Left cardiac atrium (tissue), 4 donors: ENCODE measurements at places on chromosomes 7 and 10. TPM values are rescaled to one million over a fixed set of nuclear protein-coding genes. Genes with fewer than 3 reads are reported as not detected.

The MYL7 gene
- 20,486 TPM for total RNA-seq

The GNAI1 gene
- 16.0 TPM for total RNA-seq

The TRIM50 gene
- total RNA-seq = 0.56 TPM

The TMEM168 gene
- total RNA-seq = 16.9 TPM

The SCART1 gene
- 0.94 TPM for total RNA-seq

The HOXA5 gene
- total RNA-seq = not detected

The CPED1 gene
- total RNA-seq = 27.0 TPM

The HOXA3 gene
- total RNA-seq = 0.68 TPM

DNA sequence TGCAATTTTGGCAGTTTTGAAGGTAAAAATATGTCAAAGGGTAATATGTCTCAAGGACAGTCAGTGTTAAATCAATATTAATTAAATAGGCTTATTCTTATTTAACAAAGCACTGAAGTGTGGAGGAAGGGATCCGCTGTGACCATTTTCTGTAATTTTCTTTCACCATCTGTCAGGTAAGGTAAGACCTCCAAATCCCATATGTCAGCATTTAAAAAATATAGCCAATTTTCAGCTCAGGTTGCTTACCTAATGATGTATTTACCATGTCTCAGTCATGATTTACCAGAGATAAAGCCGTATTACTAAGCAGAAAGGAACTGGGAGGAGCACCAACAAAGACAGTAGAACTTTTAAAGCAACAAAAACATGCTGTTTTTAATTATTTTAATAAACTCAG is 683.9 kb downstream of the CCSER2 start:
- no peak for DNase-seq

GRCh38 chr7:1739593-1739992 is 69.5 kb downstream of the ELFN1 start:
- DNase-seq = no peak

DNA sequence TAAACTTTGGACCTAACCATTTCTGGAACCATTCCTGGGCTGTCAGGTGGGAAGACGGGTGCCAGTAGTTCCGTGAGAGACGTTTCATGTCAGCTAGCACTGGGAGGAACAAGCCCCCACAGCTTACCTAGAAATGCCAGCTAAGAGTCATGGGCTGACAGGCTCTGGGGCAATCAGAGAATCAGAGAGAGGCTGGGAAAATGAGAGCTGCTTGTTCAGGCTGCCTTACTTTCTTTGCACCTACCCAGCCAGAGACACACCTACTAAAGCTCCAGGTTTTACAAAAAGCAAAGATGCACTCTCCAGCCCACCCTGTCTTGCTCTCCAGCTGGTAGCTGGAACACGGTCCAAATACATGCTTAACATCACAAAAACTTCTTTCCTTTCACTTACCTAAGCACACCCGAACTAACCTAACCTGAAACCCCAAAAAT is 688 bp downstream of the PTN start:
- DNase-seq = no peak

- no peak for DNase-seq
Observed at GRCh38 chr7:102044641-102044983, 227.2 kb downstream of the CUX1 start.

DNA sequence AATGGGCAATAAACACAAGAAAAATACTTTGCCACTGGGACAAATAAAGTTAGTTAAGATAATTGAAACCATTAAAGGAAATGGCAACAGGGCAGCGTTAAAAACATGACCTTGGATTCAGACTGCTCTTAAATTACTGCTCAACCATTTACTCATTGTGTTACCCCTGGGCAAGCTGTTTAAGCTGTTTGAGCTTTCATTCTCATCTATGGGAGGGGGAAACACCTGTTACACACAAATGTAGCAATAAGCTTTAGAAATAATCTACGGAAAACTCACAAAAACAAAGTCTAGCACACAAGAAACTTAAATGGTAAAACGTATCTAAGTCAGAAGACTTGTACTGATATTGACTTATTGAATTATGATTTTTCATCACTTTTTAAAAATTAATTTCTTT is 137.1 kb downstream of the KMT2E start:
- no peak for DNase-seq

GRCh38 chr7:25664593-25664992 is 436.3 kb upstream of the NPVF start:
- DNase-seq = no peak

- no peak for DNase-seq
Observed at GRCh38 chr10:127370601-127371000, 174.2 kb upstream of the INSYN2A start.

DNA sequence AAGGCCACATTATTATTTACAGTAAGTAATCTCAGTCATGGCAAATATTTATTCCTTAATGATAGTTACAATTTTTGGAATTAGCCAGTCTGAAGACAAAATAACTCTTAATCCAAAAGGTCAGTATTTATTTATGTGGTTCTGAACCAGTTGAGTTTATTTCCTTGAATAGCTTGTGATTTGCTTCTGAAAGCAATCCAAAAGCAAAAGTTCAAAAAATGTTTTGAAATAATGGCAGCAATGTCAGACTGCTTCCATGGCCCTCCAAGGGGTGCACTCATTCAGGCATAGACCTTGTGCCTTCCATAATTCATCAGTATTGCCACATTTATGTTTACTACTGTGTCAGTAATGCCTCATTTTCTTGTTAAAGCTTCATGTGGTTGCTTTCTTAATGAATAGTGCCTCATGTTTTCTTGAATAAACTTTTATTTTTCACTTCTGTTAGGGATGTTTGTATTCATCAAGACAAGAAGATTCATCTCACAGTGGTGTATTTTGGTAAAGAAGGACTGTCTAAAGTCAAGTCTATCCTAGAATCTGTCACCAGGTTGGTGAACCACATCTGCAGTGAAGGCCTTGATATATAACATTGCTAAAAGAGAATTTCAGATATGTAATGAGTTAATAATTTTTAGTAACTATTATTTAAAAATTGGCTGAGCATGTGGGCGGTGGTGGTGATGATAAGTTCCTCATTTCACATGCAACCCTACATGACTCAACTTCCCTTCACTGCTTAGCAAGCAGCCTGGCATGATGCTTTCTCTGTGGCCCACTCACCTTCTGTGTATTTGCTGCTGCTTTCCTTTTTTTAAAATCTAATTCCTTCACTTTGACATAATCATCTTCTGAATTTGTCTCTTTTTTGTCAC is 22.0 kb downstream of the CSGALNACT2 start:
- no peak for DNase-seq

- DNase-seq = peak; percentile 7
Observed at GRCh38 chr7:44287488-44288380, 37.7 kb downstream of the CAMK2B start.

DNA sequence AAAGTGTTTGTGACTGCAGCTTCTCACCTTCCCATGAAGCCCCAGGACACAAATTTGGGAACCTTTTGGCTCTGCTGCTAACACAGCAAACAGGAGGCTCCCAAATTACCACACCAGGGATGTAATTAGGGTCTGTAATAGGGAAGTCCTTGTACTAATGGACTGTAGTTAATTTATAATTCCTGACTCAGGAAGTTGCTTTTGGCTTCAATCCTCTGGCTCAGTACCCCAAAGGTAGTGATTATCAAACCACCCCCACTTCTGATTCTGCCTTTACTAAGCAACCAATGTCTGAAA is 3.8 kb upstream of the MALSU1 start:
- no peak for DNase-seq

GRCh38 chr10:43983856-43984271 is 335.2 kb upstream of the ZNF32 start:
- DNase-seq = no peak

DNA sequence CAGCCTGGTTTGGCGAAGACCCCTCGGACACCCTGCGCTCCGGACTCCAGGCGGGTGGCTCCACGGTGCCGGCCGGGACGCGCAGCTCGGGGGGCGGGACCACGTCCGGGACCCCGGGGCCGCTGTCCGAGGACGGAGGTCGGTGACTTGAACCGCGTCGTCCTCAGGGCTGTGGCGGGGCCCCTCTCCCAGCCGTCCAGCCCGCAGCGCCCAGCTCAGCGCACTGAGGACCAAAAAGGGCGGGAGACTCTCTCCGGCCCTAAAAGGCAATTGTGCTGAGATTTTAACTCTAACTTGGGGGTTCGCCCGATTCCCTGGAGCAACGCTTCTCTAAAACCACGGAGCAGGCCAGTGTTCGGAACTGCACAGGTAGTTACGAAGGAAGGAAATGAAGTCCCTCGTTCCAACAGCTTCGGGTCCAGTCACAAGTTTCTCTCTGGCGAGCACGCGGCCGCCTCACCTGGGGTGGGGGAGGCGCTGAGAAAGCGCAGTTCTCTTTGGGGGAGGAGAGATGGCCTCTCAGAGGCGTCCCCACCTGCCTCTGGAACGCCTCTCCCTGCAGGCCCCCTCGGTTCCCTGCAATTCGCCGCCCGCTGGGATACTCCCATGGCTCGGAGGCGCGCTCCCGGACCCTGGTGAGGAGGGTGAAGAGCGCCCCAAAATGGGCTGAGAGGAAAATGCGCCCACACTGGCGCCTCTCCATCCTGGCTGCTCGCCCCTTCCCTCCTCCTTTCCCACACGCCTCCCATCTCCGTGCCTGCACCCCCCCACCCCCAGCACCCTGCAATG is 352.7 kb downstream of the DNAJB6 start:
- no peak for DNase-seq

- no peak for DNase-seq
Observed at GRCh38 chr10:79400146-79401004, 45.0 kb downstream of the ZCCHC24 start.

- DNase-seq = no peak
Observed at GRCh38 chr7:75967487-75967997, 26.9 kb downstream of the TMEM120A start.

DNA sequence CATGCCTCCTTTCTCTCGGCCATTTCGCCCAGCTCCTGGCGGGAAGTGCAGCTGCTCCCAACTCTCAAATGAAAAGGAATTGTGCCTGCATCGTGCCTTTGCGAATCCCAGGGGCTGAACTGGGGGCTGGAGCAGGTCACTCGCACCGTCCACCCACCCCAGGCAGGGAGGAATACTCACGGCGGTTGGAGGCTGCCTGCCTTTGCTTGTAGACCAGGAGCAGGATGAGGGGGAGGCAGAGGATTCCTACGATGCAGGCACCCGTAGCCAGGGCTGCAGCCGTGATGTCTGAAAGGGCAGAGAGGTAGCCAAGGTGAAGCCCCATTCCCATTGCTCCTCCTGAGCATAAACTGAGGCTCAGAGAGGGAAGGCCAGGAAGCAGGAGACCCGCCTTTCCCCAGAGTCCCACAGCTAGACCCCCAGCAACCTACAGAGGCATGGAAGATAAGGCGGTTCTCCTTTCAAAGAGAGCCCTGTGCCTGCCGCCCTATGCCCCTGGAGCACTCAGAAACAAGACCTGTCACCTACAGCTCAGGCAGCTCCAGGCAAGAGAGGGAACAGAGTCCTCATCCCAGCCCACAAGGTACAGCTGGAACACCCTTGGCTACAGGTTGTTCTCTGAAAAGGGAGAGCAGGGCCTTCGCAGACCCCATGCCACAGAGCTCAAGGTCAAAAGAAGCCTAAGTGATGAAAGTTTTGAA is 18.0 kb downstream of the VSIR start:
- no peak for DNase-seq

GRCh38 chr7:107474104-107474521 is 4.3 kb downstream of the GPR22 start:
- no peak for DNase-seq

DNA sequence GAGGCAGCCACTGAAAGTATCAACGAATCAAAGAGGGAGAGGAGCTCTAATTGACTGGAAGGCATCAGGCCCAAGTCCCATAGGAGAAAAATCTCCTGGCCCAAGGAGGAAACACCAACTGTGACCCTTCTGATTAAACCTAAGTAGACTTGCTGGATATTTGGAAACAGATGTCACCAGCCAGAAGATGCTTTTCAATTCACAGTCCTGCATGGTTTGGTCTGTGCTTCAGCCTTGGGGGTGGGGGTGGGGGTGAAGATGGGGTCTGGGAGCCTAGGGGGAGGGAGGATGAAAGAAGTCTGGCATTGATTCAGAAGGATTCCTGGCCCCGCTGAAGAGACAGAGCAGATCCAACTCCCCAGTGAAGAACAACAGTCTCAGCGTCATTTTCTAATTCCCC is 623.7 kb downstream of the PARD3 start:
- DNase-seq = no peak

DNA sequence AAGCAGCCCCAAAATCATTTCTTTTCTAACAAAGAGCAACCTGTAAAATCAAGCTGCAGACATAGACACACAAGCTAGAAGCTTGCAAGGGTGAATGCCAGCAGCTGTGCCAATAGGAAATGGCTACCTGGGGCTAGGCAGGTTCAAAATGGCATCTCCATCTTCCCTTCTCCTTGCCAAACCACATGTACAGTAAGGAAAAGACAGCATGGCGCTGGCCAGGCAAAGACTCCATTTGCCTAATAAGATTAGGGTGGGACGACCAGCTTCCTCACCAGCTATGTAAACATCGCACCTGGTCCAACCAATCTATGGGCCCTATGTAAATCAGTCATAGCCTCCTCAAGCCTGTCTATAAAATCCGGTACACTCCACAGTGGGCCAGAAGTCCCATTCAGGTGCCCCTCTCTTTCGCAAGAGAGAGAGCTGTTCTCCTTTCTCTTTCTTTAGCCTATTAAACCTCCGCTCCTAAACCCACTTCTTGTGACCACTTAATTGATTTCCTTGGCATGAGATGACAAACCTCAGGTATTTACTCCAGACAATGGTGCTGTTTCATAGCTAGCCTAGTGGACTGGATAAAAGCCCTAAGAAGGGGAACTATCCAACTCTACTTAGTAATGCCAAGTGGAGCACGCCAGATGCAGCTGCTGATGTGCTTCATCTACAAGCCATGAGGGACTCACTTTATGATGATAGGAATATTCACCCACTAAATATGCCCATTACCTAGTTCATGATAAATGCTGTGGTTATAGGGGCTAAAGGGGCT is 44.1 kb downstream of the HTR7 start:
- no peak for DNase-seq

DNA sequence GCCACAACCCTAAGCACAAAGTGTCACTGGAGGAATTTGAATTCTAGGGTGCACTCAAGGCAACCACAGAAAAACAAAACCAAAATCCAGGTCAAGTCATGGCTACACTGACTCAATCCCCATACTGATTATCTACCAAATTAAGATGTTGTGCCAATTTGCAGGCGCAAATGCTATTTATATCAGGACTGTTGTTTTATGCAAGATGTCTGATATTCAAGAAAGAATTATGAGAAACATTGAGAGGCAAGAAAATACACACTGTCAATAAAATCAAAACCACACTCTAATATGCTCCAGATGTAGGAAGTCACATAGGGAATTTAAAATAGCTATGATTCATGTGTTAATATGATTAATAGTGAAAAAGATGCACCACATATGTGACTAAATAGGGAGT is 141.3 kb upstream of the MINDY3 start:
- no peak for DNase-seq

GRCh38 chr7:5776894-5777660 is 4.4 kb downstream of the RNF216 start:
- DNase-seq = no peak

DNA sequence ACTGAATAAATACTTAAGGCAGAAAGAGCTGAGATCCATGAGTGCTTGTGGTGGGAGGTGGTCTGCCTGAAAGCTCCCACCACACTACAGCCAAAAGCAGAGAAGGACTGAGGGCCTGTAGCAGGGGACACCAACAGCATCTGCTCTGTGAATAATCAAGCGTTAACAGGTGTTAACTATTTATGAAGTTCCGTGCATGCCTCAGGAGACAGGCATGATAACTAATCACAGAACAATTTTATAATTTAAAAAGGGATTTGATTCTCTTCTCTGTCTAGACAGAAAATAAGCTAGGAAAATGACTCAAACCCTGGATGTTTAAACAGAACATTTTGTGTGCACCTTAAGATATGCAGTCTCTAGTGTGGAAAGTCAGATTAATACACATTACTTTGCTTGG is 61.5 kb upstream of the GHITM start:
- DNase-seq = no peak

- DNase-seq = no peak
Observed at GRCh38 chr10:63666836-63667383, 145.7 kb downstream of the REEP3 start.
